Stimulated activated CD8-positive, alpha-beta memory T cell treated with anti-CD3 and anti-CD28 coated beads, Interleukin-2, amount 100 ng/mL, for 1 hour (primary cell): ENCODE measurements at places on chromosomes 2 and 18.
A peak's percentile ranks its signal among the peaks of the same experiment; 100 is the strongest.

DNA sequence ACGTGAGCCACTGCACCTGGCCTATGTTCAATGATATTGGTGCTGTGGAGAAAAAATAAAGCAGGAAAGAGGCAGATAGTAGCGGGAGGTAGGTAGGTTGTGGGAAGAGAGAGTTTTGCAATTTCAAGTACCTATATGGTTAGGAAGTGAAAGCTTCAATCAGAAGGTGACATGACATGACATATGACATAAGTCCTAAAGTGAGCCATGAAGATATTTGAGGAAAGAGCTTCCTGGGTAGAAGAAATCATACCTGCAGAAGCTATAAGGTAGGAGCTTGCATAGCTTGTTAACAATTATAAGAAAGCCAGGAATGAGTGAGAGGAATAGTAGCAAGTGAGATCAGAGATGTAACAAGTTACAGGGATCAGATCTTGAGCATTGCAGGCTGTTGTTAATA is 4.2 kb downstream of the KIAA1328 start:
- no peak for DNase-seq

DNA sequence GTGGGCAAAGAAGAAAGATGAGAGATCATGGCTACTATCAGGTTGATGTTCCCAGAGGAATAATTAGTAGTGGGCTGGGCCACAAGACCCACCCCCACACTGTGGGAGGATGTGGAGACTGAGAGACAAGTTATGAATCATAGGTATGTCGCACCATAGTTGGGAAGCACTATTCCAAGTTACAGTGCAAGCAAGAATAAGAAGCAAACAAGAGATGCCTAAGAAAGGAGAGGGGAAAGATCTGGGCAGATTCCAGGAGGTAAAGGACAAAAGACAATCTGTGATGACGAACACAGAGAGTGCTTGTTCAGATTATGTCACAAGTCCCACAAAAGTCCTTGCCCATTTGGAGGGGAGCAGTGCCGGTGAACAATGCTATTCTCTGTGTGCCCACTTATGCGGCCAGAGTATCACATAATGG is 56.6 kb downstream of the FAM228A start:
- no peak for DNase-seq

GRCh38 chr2:234300391-234300925 is 196.4 kb downstream of the ARL4C start:
- no peak for DNase-seq

DNA sequence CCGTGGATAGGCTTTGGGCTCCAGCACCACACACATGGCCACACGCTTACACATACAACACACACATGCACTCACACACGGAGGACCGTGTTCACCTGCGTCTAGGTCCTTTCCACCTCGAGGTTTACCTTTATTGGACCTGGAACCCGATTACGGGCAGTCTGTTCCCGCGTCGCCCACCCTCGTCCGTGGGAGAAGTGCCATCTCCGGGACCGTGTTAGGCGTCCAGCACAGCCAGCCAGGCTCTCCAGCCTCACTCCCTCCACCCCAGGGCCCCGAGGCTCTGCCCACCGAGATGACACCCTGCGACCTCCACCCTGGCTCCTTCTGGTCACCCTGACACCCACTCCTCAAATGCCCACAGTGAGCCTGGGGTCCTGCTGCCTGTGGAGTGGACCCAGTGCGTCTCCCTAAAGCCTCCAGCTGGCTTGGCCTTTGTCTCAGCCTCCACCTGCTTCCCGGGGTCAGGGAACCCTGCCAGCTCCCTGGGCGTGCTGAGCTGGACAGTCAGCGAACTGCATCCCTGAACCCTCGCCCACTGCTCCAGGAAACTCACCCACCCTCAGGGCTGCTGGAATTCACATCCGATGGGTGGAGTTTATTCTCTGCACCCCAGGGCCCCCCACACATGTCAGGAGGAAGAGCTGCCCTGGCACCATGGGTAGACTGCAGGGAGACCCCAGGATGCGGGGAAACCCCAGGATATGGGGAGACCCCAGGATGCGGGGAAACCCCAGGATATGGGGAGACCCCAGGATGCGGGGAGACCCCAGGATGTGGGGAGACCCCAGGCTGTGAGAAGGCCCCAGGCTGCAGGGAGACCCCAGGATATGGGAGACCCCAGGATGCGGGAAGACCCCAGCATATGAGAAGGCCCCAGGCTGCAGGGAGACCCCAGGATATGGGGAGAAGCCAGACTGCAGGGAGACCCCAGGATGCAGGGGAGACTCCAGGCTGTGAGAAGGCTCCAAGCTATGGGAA is 33.0 kb downstream of the ADI1 start:
- DNase-seq: no peak

GRCh38 chr18:47163241-47163640 is 12.9 kb downstream of the IER3IP1 start:
- DNase-seq: no peak

- no peak for DNase-seq
Measured at GRCh38 chr2:44902217-44903137, 39.0 kb upstream of the SIX3 start.

GRCh38 chr2:1582891-1583341 is 161.4 kb downstream of the PXDN start:
- DNase-seq: no peak

DNA sequence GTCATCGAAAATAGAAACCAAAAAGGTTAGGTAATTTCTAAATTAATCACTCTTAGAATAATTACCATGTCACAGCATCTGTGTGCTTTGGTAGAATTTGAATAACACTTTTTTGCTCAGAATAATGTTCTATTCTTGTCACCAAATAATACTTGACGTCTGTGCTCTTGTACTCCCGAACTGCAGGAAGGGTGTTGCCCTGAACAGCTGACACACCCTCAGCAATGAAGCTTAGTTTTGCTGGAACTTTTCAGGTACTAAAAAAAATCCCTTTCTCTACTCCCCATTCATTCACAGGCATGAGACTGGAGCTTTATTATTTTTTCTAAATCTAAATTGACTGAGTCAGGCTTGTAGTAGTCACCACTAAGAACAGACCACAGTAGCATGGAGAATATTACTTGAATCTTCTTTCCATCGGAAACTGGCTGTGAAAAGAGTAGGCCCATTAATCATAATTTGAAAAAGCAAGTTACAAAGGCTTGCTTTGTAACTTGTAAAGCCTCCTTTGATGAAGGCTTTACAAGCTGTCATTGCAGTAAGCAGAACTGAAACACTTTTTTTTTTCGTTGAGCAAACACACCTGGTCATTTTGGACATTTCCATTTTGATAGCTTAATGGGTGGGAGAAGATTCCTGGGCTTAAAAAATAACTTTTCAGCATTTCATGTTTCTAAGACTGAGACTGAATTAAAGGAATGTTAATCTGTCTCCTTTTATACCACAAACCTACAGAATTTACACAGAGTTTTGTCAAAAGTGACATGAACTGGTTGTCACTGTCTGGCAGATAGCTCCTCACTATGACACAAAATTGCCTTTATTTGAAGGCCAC is 70.3 kb upstream of the PELI1 start:
- no peak for DNase-seq

DNA sequence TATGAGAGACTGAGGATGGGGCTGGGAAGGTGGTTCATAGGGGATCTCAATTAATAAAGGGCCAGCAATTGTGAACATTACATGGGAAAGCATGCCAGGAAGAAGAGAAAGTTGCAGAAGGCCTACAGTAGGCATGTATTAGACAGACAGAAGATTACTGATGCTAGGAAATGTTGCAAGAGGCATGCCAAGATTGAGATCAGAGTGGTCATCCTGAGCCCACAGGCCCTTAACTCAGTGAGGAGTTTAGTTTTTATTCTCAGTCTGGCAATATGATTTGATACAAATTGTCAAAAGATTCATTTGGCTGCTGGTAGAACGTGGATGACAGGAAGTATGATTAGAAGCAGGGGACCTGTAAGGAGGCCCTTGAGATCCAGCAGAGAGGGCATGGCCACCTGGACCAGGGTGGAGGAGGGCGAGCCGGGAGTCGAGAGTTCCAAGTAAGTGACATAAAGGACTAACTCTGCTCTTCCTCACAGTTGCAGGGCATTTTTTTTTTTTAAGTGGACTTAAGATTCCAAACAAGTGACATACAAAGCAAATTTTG is 54.9 kb downstream of the EPHA4 start:
- no peak for DNase-seq

DNA sequence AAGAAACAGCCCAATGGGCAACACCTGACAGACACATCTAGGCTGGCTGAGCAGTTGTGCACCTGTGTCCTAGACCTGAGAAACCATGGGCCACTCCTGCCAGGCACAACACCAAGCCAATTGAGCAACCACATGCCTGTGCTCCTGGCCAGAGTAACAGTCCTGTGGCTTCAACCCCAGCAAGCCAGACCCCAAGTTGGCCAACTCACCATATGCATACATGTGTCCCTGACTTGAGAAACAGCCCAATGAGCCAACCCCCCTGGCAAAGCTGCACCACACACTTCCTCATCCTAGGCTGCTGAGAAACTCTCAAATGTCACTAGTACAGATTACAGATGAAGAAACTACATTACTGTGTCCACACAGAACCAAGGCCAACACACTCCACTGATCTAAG is 36.6 kb downstream of the USP34 start:
- DNase-seq: no peak

DNA sequence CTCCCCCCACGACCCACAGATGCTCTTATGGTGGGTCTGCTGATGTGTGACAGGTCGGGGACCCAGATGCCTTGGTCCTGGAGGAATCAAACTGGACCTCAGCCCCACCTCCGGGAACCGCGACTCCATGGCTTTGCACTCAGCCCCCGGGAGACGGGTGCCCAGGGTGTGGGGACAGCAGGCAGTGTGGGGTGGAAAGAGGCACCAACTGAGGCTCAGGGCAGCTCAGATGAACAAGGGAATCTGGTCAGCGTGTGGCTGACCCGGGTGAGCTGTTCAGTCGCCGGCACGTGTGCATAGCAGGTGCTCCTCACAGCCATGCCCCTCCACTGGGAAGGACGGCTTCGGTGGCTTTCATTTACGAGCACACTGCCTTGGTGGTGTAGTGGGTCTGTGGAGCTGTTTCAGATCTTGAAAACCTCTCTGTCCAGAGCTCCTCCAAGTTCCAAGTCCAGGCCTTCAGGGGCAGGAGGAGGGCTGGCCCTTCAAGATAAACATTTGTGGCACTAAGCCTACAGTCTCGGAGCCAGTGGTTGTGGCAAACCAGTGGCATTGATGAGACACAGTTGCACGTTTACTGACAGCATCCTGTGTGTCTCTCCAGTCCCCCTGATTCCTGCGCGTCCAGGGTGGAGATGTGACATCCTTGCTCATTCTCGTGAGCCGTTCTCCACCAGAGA is 471.2 kb upstream of the HS6ST1 start:
- DNase-seq: no peak

DNA sequence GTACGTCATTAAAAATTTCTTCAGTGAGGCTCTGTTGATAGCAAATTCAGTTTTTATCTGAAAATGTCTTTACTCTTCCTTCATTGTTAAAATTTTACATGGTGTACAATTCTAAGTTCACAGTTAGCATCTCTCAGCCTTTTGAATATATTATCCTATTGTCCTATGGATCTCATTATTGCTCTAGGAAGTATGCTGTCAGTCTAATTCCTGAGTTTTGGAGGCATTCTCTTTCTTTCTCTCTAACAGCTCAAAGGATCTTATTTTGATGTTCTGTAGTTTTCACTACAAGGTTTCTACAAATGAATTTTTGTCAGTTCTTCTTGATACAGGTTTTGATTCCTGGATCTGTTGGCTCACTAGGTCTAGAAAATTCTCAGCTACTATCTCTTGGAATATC is 2.9 kb upstream of the ACMSD start:
- DNase-seq: no peak

- DNase-seq: no peak
Measured at GRCh38 chr2:45506756-45507155, 104.3 kb downstream of the SRBD1 start.

GRCh38 chr2:73053316-73054114 is 18.0 kb downstream of the SFXN5 start:
- no peak for DNase-seq

- DNase-seq: no peak
Measured at GRCh38 chr2:41736586-41736985, 311.2 kb upstream of the PKDCC start.

GRCh38 chr2:176126929-176127773 is 2.4 kb upstream of the HOXD8 start:
- DNase-seq: peak; percentile 43

- no peak for DNase-seq
Measured at GRCh38 chr2:106857882-106858478, 28.0 kb downstream of the ST6GAL2 start.

DNA sequence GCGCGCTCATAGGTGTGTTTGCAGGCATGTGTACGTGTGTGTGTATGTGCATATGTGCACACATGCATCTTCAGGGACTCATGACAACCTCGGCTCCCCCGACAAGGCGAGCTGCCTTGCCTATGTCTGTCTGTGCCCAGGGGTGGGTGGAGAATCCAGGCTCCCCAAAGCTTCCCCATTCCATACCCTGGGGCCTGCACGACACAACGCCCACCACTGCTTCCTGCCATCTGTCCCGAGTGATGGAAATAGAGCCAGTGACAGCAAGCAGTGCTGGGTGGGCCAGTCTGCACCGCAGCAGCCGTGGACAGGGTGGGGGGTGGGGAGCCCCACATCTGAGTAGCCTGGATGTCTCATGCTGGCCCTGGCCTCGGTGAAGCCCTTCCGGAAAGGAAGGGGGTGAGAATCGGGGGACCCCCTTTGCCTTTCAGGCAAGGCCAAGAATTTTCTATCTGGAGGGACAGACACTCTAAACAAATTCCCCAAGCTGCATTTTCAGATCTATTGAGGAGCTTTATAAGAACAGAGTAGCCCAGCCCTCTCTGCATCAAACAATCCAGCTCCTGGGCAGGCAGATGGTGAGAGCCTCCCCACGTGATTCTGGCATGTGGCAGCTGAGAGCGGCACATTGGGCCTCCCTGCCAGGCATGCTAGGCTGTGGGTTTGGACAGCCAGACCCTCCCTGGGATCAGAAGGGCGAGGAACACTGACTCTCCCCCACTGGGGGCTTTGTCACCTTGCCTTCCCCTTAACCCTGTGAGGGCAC is 4.9 kb downstream of the KCNIP3 start:
- DNase-seq: no peak

DNA sequence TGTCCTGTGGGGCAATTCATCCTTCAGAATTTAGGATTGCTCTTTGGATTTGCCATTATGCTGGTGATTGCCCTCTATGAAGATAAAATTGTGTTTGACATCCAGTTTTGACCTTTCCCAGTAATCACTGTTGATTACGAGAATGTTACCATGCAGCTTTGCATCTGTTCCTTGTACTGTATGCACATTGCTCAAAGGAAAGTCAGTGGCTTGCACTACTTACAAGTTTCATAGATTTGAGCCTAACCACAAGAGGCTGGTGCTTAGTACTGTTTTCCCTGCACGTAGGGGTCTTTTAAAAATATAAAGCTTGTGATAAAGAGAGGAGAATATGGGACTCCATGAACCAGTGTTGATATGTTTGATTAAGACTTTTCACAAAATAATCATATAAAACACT is 77.9 kb downstream of the SLC39A10 start:
- DNase-seq: no peak
